ENCODE measurements at places on chromosomes 11 and 22.

DNA sequence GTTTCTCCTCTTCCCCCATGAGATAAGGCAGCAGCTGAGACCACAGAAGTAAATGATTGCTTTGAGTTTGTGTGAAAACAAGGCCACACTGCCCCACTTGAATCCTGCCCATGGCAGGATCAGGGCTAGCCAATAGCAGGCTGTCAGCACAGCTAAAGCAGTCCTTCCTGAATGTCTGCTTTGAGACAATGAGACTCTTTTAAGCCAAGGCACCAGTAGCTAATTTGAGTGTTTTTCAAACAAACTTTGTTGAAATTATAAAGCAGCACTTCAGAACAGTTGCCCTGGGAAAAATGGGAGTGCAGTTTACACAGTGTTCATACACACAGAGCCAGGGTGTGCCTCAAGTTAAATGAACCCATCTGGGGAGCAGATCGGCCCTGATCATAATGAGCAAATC, 103.5 kb upstream of the OR5AK2 start:
- no peak for DNase-seq

DNA sequence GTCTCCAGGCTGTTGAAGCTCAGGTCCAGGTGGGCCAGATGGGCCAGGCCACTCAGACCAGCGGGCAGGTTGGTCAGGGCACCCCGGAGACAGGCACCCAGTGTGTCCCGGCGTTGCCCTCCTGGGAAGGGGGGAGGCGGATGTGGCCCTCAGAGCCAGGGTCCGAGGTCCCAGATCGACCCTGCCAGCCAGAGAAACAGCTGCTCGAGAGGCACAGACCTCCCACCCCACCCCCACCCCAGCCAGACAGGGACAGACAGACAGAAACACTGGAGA, 1.6 kb downstream of the PIDD1 start:
- DNase-seq: no peak

- DNase-seq: no peak
Measured at GRCh38 chr11:125070699-125071254, 7.7 kb downstream of the SLC37A2 start.

GRCh38 chr11:86003654-86004053, 65.2 kb downstream of the PICALM start:
- no peak for DNase-seq

DNA sequence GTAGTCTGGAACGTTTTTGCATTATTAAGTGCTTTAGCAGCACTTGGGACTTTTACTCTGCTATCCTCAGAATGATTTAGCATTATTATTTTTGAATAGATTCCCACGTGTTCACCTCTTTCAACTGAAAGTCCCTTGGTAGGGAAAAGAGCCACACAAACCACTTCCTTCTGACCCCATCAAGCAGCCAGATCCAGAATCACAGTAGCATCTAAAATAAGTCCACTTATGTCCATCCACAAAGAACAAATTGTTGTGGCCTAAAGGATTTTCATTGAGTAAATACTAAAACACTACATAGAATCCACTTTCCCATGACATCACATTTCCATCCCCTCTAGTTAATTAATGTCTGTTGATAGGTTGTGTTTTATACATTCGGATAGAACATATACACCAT, 381.7 kb downstream of the AASDHPPT start:
- DNase-seq: no peak

DNA sequence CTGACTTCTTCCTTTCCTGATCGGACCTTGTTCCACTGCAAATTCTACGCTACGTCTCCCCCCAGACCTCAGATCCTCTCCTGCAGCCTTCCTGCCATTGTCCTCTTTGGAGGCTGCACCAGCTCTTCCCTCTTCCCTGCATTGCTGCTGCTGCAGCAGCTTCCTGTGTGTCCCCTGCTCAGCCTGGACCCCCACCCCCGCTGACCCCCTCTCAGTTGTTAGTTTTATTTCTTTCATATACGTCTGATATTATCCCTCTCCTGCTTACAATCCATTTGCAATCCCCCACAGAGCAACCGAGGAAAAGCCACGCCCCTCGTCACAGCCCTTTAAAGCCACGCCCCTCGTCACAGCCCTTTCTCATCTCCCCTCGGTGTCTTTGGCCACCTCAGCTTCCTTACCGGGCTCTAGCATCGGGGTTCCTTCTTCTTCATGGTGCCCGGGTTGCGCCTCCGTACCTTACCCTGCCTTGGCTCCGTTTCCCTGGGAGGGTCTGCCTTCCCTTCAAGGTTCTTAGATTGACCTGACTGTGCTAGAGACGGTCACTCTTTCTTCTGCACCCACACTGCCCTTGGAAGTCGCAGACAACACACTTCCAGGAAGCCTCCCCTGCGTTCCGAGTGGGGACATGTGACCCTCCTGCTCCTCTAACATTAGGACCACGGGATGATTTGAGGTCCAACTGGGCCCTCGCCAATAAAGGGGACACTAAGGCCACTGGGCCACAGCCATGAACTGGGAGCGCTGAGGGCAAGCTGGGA, 4.8 kb downstream of the MRGPRG start:
- no peak for DNase-seq

- no peak for DNase-seq
Measured at GRCh38 chr22:29758959-29759358, 7.8 kb downstream of the ZMAT5 start.

DNA sequence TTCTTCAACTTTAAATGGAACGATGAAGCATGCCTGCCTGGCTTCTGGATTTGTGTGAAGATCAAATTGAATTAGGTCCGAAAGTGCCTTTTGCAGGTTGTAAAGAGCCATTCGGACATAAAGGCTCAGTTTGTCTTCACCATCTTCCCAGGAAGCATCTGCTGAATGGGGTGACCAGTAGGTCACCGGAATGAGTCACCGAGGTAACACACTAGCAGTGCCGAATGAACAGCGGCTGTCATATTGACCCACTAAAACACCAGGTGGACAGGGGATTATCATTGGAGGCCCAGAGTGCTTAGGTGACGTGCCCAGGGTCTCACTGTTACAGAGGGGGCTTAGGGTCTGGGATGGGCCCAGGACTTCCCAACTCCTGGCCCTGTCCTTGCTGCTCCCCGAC, 43.1 kb upstream of the MYH9 start:
- no peak for DNase-seq

Data from astrocyte of the cerebellum (primary cell).